ENCODE measurements at places on chromosomes 6 and 20.

GRCh38 chr6:166530211-166531095, 56.0 kb downstream of the RAMACL start:
- DNase-seq: no peak

- no peak for DNase-seq
Measured at GRCh38 chr6:12391472-12391871, 101.3 kb downstream of the EDN1 start.

- DNase-seq: no peak
Measured at GRCh38 chr6:90224196-90224595, 72.4 kb downstream of the BACH2 start.

DNA sequence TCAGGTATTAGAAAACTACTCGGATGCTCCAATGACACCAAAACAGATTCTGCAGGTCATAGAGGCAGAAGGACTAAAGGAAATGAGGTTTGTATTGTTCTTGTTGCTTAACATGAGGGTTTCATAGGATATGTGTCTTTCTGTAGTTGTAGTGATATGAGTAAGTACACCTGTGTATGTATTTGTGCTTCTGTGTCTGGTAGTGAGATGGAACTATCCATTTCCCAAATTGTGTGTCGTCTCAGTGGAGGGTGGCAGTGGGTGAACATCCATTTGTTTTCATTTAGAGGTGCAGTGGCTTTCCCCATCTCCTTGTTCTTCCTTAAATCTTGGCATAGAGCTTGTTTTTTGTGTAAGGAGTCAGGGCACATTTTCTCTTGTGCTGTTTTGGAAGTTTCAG, 8.2 kb downstream of the ASXL1 start:
- DNase-seq: no peak

DNA sequence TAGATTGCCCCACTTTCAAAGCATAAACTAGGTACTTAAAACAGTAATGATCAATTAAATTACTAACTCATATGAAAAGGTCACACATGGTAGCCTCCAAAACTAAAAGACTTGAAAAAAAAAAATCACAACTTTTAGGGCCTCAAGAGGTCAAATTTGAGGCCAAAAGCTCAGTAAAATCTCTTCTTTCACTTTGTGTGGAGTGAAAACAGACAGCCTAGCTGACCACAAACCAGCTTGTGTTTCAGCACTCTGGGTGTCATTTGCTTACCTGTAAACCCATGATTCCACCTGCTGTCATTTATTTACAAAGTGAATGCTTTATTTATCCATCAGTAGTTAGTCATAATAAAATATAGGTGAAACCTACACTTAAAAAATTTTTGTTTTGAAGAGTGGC, 34.0 kb downstream of the GNAS start:
- DNase-seq: no peak

- DNase-seq: no peak
Measured at GRCh38 chr6:56370127-56370540, 122.8 kb upstream of the COL21A1 start.

DNA sequence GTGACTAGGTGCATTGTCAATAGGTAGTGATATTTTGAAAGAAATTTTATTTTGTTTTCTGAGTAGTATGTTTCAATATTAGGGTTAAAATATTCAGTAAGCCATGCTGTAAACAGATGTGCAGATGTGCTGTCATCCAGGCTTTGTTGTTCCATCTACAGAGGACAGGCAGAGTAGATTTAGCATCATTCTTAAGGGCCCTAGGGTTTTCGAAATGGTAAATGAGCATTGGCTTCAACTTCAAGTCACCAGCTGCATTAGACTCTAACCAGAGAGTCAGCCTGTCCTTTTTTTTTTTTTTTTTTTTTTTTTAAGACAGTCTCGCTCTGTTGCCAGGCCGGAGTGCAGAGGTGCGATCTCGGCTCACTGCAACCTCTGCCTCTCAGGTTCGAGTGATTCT, 27.1 kb upstream of the BACH2 start:
- no peak for DNase-seq

DNA sequence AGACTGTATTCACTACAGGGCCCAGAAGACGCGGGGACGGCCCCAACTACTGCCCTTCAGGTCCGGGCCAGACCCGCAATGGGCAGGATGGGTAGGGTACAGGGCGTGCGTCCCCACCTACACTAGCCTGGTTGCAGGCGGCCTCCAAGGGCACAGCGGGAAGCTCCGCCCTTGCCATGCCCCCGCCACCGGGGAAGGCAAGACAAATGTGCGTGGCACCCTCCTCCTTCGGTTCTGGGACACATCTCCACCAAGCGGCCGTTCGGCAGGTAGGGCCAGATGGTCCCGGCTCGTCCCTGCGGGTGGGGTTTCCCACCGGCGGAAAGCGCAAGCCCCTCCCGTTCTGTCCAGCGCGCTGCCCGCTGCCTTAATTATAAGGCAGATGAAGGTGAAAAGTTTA, 5.6 kb downstream of the NXT1 start:
- DNase-seq: no peak

DNA sequence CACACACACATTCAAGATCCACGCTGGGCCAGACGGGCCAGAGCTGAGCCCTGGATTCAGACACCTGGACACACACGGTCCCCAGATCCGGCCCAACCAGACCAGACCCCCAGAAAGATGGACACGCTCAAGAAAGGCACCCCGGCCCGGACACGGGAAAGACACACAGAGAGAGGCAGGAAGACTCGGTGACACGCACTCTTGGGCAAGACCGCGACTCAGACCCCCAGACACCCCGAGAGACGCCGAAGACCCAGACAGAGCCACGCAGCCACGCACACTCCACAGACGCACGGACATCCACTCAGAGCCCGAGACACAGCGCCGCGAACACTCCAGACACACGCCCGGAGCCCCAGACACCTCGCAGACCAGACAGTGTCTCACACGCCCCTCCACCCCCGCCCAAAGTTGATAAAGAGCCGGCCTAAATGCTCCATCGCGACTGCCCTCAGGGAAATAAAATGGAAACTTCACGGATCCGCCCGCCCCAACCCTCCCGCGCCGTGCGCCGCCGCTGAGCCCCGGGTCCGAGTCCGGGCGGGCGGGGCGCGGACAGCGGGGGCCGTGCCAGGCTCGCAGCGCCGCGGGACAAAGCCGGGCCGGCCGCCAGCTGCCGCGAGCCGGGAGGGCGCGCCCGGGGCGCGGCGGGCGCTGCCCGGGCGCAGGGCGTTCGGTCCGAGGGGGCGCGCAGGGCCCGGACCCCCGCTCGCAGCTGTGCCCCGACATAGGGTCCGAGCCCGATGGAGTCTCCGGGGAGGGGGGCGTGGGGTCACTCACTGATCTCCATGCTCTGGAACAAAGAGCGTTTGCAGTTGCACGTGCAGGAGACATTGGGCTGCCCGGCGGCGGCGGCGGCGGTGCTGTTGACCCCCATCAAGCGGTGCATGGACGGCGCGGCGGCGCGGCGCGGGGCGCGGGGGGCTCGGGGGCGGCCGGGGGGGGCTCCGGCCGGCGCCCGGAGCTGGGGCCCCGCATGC, 831 bp downstream of the PMEPA1 start:
- peak; percentile 49 for DNase-seq

- no peak for DNase-seq
Measured at GRCh38 chr6:17427062-17427461, 33.7 kb downstream of the CAP2 start.

DNA sequence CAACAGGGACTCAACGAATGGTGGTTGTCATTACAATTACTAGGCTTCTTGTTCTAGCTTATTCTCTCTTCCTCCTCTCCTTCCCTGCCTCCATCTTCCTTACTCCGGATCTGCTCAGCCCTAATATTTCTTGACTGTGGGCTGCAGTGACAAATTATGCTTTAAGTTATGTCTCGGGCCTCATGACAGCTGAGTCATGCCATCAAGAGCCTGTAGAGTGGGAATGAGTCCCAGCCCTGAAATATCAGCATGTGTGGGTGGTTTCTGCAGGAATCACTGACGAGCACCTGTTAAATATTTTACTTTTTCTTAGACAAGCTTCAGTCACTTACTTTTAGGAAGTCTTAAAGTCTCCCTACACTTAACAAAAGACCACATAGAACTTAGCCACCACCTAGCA, 83.1 kb upstream of the CBLN4 start:
- DNase-seq: no peak

- no peak for DNase-seq
Measured at GRCh38 chr20:15039088-15039752, 701.8 kb upstream of the FLRT3 start.

DNA sequence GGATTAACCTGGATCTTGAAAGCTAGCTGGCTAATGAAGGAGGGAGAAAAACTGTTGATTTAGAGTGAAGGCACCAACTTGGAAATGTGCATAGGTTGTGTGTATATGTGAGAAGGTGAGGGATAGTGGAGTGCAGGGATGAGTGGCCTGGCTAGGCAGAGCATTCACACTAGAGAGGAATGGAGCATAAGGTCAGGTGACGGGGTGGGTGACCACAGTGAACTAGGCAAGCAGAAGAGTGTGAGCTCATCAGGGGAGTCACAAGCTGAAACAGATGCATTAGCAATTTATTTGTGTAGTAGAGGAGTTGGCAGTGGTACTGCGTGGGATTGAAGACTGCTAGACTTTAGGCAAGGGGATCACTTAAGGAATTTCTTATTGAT, 10.5 kb downstream of the ANKRD66 start:
- no peak for DNase-seq

DNA sequence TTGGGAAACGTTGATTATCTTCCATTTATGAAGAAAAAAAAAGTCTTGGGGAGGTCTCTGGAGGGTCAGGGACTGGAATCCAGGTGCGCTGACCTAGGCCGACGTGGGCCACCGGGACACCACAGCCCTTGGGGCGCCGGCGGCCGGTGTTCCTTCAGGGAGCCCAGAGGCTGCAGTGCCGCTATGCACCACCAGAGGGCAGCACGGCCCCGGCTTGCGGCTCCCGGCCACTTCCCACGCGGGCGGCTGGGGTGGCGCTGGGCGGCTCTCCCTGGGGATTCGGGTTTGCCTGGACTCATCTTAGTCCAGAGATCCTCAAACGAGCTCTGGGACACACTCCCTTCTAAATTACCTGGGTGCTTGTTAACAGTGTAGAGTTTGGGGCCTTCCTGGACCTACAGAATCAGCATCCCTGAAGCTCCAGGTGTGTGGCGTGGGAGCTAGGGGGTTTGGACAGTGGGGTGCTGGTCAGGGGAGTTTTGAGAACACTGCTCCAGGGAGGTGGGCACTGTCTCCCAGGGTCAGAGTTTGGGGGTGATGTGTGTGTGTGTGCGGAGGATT, 23.0 kb upstream of the GTSF1L start:
- DNase-seq: peak; percentile 72
